ENCODE measurements at places on chromosomes 7 and 10.

GRCh38 chr7:726854-727103 lies 280 bp downstream of the DNAAF5 start:
- no peak for DNase-seq

DNA sequence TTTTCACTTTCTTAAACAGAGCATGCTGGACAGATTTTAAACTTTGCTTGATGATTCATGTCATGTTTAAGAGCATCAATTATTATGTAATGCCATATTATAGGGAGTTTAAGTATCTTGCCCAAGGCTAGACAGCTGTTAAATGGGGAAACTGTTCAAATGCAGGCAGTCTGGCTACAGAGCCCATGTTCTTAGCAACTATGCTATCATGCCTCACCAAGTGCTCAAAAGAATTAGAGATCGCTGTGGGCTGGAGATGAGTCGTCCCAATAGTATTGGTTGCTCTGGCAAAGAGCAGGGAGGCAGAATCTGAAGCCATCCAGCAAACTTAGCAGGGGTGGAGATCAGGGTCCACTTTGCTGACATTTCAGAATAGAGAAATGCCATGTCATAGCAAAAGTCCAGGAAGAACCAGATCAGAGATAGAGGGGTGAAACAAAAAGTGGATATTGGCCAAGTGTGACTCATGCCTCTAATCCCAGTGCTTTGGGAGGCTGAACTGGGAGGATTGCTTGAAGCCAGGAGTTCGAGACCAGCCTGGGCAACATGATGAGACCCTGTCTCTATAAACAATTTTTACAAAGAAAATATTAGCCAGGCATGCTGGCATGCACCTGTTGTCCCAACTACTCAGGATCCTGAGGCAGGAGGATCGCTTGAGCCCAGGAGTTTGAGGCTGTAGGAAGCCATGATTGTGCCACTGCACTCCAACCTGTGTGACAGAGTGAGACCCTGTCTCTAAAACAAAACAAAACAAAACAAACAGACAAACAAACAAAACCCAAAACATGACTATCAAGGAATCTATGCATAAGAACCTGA lies 57.8 kb downstream of the BAMBI start:
- DNase-seq = no peak

DNA sequence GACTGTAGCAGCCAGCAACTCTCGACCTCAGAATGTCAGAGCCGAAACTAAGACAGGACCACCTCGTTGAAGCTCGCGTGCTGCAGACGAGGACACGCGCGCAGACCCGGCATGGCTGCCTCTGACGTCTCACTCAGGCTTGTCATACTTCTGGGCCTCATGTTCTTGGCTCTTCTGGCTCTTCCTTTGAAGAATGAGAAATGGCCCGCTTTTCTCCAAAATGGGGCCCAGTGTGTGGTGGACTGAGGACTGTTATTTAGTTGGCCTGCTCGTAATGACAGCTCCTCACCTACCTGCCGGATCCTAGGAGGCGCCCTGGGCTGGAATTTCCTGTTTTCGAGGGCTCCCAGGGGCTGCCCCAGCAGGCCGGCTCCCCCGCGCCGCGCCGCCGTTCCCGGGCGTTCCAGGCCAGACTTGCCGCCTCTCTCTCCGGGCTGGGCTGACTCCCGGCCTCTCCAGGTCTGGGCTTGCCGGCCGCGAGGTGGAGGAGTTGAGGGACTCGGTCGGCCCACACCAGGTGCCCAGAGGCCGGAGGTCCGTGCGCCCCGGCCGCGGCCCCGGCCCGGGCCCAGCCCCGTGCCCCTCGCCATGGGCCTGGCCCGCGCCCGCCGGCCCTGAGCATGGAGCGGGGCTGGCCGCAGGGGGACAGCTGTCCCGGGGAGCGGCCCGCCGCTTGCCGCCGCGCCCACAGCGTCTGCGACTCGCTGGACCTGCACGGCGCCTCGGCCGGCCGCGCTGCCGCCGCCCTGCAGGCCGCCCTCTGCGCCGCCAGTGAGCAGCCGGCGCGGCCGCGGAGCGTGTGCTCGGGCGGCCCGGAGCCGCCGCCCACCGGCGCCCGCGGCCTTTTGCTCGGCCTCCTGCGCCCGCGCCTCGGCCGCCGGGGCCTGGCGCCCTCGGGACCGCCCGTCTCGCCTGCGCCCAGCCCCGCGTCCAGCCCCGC lies 28.1 kb downstream of the AGAP3 start:
- no peak for DNase-seq

- no peak for DNase-seq
Observed at GRCh38 chr7:113768387-113768786, 150.4 kb downstream of the PPP1R3A start.
